ENCODE measurements at places on chromosomes 16 and 17.

DNA sequence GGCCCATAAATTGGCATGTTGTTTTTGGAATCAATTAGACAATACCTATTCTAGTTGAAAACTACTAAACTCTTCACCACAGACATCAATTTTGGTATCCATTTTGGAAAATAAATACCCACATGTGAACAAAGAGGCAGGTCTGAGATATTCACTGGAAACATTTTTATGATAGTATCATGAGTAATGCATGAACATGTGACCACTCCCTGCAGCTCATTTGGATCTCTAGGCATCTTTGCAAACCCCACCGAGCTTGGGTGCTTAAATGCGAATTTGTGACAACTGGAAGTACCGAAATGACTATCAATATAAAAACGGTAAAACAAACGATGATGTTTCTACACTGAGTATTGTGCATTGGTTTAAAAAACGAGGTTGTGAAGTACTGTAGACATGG lies 285.2 kb downstream of the IRF8 start:
- no peak for DNase-seq
- no peak overlapping the region for H3K4me3 ChIP-seq
- H3K27me3 ChIP-seq: peaks cover 4% of the 10 kb centered on the region
- H3K4me1 ChIP-seq: no peaks in the 10 kb centered on the region
- H3K36me3 ChIP-seq: no peaks in the 10 kb centered on the region
- H3K27ac ChIP-seq: no peak overlapping the region

GRCh38 chr17:6539871-6540270 lies 16.5 kb downstream of the PITPNM3 start:
- H3K27me3 ChIP-seq: no peaks in the 10 kb centered on the region
- H3K4me3 ChIP-seq: no peak overlapping the region
- H3K36me3 ChIP-seq: no peaks in the 10 kb centered on the region
- no peak for DNase-seq

DNA sequence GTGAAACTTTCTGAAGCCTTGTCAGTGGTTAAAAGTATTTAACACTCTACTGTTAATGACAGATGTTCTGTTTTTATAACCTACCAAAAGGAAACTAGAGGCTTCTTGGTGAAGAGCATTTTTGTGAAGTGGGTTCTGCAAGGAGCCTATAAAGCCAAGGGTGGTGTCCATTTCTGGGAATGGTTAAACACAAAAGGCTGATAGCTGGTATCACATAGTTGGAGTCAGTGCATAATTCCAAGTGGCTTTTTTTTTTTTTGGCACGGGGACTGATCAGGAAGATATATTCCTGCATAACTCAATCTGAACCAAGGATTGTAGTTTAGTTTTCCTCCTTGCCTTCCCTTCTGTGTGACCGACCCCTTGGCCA lies 27.6 kb upstream of the KPNB1 start:
- peaks cover 40% of the 10 kb centered on the region for H3K36me3 ChIP-seq
- no peak for DNase-seq
- H3K4me3 ChIP-seq: no peak overlapping the region
- no peaks in the 10 kb centered on the region for H3K27me3 ChIP-seq

- H3K27me3 ChIP-seq: no peaks in the 10 kb centered on the region
- DNase-seq: no peak
- peaks cover 8% of the 10 kb centered on the region for H3K4me1 ChIP-seq
- no peak overlapping the region for H3K4me3 ChIP-seq
- H3K36me3 ChIP-seq: peaks cover 52% of the 10 kb centered on the region
These were observed 50.9 kb downstream of the SIAH1 start for GRCh38 chr16:48334325-48334724.

GRCh38 chr16:54651440-54652195 lies 279.0 kb upstream of the IRX5 start:
- no peak for DNase-seq
- peaks cover 11% of the 10 kb centered on the region for H3K27me3 ChIP-seq
- no peak overlapping the region for H3K27ac ChIP-seq
- no peak overlapping the region for H3K4me3 ChIP-seq

DNA sequence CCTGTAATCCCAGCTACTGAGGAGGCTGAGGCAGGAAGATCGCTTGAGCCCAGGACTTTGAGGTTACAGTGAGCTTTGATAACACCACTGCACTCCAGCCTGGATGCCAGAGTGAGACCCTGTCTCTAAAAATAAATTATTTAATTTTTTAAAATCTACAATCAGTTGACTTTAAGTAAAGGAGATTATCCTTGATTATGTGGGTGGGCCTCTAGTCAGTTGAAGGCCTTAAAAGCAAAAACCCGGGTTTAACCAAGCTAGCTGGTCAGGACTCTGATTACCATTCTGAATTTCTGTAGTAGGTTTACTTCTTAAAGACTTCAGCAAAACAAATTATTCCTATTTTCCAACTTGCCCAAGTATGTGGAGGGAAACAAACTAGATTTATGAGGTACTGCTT lies 4.4 kb downstream of the RNF157 start:
- peaks cover 61% of the 10 kb centered on the region for H3K4me1 ChIP-seq
- no peak for DNase-seq
- H3K27me3 ChIP-seq: no peaks in the 10 kb centered on the region
- no peak overlapping the region for H3K27ac ChIP-seq

All from activated CD4-positive, alpha-beta T cell treated with anti-CD3 and anti-CD28 coated beads, Interleukin-2, amount 10 ng/mL, durations not matched to agents 7 days and 5 days (primary cell).